ENCODE measurements at places on chromosomes 5 and 9.

DNA sequence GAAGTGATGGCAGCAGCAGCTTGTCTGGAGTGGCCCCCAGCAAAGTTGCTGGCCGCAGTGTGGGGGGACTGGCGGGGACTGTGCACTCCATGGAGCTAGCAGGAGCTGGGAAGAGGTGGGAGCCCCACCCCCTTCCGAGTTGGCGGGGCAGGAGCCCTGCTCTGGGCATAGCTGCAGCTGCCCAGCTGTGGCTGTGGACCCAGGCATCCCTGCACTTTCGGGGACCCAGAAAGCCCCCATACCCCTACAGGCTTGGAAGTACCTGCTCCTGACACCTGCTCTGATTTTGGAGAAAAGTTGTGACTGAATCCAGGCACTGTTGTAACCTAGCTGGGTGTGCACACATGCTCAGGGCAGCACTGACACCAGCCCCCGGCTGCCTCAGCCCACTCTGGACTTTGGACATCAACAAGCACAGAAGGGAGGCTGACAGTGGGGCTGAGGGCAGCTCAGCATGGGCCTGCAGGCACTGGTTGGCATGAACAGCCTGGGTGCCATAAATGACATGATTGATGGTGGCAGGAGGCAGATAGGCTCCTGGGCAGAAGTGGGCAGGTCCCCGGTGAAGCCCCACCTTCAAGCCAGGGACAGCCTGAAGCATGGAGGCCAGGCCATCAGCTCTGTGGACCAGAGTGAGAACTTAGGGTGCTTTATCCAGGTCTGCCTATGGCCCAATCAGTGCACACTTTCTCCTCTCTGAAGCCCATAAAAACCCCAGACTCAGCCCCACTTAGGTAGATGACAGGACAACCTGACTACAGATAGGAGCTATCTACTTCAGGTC is 12.6 kb downstream of the LMBRD2 start:
- DNase-seq = no peak

DNA sequence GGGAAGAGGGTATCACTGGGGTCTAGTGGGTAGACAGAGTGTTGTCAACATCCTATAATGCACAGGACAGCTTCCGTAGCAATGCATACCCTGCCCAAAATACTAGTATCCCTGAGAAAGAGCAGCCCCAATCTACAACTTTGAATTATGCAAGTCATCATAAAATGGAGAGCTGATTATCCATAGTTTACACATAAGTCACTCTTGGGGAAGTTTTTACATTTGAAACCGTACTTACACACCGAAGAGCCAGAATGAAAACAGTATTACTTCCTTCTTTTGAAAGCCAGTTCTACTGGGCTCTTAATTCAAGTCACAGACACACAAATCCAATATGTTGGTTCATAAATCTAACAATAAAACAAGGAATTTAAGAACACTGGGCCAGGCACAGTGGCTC is 21.6 kb downstream of the RNF145 start:
- no peak for DNase-seq

- peak; percentile 73 for DNase-seq
These were observed 30.1 kb upstream of the ZNF782 start for GRCh38 chr9:96884443-96884842.

DNA sequence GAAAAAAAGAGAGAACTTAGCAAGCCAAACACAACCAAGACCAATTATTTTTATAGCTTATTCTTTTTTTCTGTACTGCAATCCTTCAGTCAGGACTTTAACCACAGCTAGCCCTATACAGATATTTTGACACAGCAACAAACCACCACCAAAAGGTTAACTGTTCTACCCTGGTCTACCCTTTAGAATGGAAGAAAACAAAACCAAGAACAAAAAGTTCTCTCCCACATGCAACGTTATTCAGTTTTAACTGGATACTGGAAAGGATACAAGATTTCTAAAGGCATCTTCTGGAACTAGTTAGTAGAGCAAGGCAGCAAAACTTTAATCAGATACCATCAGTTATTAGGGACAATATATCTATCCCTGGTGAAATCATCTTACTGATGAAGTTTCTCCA is 32.6 kb downstream of the ECPAS start:
- no peak for DNase-seq

GRCh38 chr5:169856571-169856970 is 123.7 kb downstream of the INSYN2B start:
- DNase-seq = peak; percentile 65

DNA sequence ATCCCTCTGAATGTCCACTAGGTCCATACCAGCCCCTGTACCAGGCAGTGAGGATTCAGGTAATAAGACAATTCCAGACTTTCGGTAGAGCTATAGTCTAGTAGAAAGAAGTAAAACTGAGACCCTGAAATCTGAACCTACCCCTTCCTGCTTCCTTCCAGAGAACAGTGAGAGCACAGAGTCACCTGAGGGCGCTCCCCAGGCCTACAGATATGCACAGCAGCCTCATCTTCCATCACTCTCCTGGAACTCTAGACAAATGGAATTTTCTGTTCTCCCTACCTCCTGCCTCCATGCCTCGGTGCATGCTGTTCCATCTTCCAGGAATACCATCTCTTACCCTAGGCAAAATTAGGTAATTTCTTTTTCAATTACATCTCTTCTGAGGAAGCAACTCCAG is 3.1 kb upstream of the GNA14 start:
- no peak for DNase-seq

- DNase-seq = no peak
These were observed 30.6 kb downstream of the MRPL22 start for GRCh38 chr5:154971501-154971900.

- no peak for DNase-seq
These were observed 265.5 kb downstream of the NDUFS4 start for GRCh38 chr5:53825926-53826325.

- DNase-seq = no peak
These were observed 1.5 kb downstream of the LSM11 start for GRCh38 chr5:157745041-157745456.

DNA sequence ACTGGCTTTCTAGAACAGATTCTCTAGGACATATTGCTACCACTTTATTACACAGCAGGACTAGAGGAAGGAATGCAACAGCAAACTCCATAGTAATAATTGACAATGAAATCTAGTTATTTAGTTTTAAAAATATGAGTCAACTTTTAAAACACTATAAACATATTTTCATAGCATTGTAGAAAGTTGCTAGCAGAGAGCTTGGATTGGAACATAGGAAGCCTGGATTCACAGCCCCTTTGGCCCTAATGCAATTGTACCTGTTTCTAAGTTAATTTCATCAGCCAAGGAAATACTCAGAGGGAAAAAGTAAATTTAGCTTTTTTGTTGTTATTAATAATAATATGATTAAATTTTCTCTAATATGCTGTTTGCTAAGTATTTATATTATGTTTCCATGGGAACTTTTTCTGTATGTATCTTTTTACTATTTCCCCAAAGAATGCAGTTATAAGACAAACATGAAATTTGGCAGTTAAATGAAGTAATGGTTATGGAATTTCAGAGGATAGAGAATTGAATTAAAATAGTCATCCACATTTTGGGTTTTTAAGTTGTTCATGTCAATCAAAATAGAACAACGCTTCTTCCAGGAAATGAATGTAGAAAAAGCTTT is 45.6 kb downstream of the VCAN start:
- DNase-seq = no peak

- no peak for DNase-seq
These were observed 205.7 kb downstream of the GNA14 start for GRCh38 chr9:77442436-77442835.

Data from AG08396 (cell line).